Pancreas (tissue), 10 donors: ENCODE measurements at places on chromosomes 7 and 10.

GRCh38 chr7:37912756-37913155 is 3.9 kb downstream of the SFRP4 start:
- DNase-seq: no peak

DNA sequence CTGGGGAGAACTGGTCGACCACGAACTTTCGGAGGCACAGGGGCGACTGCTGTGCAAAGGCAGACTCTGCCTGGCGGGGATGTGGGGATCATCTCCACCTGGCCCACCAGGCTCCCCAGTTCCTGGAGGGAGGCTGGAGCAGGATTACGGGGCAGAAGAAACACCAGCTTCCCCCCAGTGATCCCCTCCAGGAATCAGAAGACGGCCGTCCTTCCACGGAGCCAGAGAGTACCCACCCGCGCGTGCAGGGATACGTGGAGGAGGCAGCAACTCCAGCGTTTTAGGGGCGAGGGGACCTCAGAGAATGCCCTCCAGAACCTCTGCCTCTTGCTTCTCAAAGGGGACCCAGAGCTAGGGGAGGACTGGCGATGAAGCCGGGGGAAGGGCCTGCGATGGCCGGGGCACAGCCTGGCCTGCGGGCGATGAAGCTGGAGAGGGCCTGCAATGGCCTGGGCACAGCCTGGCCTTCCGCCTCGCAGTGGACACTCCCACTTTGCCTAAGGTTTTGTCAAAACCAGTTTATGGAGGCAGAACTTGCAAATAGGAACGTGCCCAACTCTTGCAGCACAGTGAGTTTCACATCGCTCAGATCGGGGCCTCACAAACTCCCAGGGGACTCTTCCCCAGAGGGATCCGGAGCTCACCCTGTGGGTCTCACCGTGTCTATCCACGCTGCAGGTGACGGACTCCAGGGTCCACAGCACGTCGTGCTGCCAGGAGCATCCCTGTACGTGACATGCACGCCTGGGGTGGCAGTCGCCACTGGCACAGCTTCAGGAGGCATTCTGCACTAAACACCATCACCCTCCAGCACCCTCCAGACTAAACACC is 77.9 kb upstream of the PDGFA start:
- DNase-seq: no peak

DNA sequence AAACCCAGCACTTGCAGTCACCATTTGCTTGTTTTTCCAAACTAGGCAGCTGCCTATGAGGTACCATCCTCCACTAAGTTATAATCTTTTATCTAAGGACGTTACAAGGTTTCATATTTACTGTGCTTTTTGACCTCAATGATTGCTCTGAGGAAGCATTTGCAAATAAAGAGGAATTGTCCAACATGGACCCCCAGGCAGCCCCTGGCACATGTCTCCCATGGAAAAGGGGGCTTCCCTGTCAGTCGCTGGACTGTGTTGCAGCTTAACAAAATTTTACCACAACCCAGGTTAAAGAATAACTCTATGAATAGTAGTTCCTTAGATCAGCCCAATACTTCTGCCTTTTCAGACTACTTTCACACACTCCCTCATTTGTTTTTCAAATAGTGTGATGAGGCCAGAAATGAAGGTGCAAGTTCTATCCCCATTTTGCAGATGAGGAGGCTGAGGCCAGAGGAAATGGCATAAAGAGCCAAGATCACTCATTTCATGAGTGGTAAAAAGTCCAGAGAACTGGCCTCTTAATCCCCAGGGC is 52.8 kb upstream of the ZPBP start:
- DNase-seq: no peak

- DNase-seq: no peak
Measured at GRCh38 chr10:126937026-126937425, 31.8 kb downstream of the DOCK1 start.

DNA sequence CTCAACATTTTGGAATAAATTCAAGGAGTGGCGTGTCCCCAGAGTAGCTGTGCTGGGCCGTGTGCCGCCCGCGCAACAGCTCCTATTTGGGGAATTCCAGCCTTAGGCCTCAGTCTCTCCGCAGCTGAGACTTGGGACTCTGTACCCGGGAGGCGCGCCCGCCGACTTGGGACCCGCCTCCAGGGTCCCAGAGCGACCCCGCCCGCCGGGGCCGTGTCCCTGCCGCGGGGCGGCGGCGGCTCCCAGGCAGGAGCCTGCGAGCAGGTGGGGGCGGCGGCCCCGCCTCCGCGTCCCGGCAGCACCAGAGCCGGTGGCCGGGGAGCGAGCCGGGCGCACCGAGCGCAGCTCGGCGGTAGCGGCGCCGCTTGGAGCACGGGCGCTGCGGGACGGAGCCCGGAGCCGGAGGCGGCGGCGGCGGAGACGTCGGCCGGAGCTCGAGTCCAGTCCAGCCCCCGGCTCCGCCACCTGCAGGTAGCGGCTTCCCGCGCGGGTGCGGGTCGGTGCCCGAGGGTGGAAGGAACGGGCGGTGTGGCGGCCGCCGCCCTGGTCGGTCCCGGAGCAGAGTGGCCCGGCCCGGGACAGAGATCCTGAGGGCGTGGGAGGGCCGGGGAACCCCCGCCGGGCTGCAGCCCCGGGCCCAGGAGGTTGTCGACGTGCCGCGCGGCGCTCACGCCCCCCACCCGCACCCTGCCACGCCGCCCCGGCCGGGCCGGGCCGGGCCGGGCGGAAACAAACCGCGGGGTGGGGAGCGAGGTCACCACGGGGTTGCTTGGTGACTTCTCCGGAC is at the start of gene WIPF3:
Gene WIPF3, plus strand, starts transcription at position 301 of the 787 bp plus-strand sequence. CDS start 28,217 bp downstream, outside the sequence.
- peak; percentile 82 for DNase-seq

- peak; percentile 7 for DNase-seq
Measured at GRCh38 chr7:27182861-27183681, 2.0 kb downstream of the HOXA11 start.

DNA sequence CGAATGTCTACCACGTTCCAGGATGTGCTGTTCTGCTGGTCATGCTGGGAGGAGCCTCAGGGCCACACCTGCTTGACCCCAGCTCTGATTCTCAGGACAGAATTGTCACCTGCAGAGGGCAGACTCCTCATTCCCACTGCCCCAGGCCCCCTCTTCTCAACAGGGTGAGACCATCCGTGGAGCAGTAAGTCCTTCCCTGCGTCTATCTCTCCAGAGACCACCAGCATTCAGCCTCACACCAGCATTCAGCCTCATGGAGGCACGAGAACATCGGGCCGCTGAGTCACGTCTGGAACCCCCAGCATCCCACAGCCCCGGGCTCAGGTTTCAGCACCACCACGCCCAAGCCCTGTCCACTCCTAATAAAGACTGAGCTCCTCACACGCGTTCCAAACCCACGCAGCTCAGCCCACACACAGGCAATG is 273.4 kb downstream of the DIP2C start:
- no peak for DNase-seq

DNA sequence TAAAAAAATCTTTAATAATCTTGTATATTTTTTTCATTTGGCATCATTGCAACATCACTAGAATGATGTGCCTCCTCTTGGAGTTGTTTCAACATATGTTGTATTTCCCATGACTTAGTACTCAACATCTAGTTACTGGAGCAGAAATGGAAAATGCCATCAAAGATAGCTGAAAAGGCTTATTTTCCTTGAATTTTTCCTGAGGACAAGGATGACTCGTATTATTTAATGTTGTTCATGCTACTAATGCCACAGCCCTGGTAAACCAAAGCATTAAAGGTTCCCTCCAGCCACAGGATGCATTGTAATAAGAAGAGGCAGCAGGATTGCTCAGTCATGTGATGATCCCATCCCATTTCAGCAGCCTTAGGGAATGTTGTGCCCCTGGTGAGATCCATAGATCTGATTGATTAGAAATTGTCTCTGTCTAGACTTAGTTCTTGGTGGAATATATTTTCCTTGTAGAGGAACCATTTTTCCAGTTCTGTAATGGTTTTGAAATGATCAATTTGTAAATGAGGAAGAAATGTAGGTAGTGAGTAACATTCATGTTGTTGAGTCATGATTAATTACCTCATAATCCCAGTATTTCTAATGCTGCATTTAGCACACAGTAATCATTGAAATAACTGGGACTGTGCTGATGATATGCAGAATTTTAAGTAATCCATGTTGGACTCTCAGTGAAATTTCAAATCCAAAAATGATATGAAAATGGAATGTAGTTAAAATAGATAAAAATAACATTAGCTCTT is 91.3 kb upstream of the SMIM30 start:
- no peak for DNase-seq

- no peak for DNase-seq
Measured at GRCh38 chr10:25565570-25565969, 368.5 kb upstream of the MYO3A start.

- no peak for DNase-seq
Measured at GRCh38 chr7:90461219-90461618, 8.2 kb upstream of the PTTG1IP2 start.

DNA sequence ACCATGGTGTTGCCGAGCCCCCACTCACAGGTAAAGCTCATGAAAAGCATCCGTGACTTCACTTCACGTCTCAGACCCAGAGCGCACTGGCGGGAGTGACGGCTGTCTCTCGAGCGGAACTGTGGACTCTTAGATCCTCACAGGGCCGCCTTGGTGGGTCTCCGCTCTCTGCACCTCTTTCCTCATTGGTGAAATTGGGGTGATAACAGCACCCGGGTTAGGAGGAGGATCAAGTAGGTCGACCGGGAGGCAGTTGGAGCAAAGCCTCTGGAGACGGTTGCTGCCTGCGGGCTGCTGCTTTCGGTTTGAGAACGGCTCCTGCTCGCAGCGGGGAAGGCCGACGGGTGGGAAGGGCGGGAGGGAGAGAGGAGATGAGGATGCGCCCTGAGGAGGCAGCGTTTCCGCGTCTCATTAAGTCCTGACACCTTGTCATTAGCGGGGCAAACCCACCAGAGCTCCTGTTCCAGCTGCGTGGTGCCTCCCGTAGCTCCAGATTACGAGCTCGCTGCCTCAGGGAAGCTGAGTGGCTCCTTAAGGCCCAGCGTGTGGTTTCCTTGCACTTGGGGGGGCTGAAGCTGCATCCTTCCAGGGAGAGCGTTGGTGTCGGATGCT is 51.9 kb upstream of the CFAP46 start:
- DNase-seq: no peak

GRCh38 chr7:111558991-111559390 is 3.3 kb downstream of the IMMP2L start:
- no peak for DNase-seq

GRCh38 chr10:27745732-27746396 is at the start of gene MKX:
Gene MKX (minus strand): TSS chr10:27745819. CDS start chr10:27743415, 2,404 bp downstream.
- DNase-seq: peak; percentile 81
